Right hindlimb (tissue), 1 donor: ENCODE measurements at places on chromosomes 1 and 21.

DNA sequence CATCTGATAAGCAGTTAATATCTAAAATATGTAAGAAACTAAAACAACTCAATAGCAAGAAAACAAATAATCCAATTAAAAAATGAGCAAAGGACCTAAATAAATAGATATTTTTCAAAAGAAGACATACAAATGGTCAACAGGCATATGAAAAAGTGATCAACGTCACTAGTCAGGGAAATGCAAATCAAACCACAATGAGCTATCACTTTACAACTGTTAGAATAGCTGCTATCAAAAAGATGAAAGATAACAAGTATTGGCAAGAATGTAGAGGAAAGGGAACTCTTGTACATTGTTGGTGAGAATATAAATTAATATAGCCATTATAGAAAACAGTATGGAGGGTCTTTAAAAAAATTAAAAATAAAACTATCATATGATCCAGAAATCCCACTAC, 40.7 kb upstream of the NEK7 start:
- DNase-seq = no peak

DNA sequence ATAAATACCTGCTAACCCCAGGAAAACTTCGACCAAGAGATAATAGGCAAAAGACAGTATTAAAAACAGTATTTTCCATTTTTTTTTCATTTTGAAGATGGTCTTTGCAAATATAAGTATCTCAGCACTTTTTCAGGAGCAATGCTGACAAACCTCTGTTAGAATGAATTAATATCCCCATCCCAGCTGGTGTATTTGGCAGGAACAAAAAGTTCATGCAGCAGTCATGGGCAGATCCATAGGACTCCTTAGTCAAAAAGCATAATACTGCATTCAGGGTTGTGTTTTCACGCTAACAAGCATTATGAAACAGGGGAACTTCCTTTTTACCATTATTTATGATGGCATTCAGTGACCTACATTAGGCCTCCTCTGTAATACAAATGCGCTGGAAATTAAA, 344.0 kb downstream of the ST6GALNAC3 start:
- peak; percentile 26 for DNase-seq

- DNase-seq = no peak
Measured at GRCh38 chr1:59477867-59478266, 181.0 kb downstream of the FGGY start.

GRCh38 chr1:215992620-215993019, 425.5 kb downstream of the KCTD3 start:
- no peak for DNase-seq

- no peak for DNase-seq
Measured at GRCh38 chr1:22487781-22488180, 36.1 kb downstream of the ZBTB40 start.

DNA sequence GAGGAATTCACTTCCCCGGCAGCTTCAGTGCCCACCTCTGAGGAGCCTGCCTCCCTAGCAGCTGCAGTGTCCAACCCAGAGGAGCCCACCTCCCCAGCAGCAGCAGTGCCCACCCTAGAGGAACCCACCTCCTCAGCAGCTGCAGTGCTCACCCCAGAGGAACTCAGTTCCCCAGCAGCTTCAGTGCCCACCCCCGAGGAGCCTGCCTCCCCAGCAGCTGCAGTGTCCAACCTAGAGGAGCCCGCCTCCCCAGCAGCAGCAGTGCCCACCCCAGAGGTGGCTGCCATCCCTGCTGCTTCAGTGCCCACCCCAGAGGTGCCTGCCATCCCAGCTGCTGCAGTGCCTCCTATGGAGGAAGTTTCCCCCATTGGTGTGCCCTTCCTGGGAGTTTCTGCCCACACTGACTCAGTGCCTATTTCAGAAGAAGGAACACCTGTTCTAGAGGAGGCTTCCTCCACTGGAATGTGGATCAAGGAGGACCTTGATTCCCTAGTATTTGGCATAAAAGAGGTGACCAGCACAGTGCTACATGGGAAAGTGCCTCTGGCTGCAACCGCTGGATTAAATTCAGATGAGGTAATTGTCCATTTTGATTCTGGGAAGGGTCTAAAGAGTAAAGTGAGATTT, 77.4 kb upstream of the BMP8A start:
- no peak for DNase-seq
